Stimulated activated naive CD8-positive, alpha-beta T cell treated with anti-CD3 and anti-CD28 coated beads, Interleukin-15, Interleukin-2, amounts not matched to agents 100 U/mL and 50 U/mL, for 24 hours (primary cell): ENCODE measurements at places on chromosomes 11 and 22.

DNA sequence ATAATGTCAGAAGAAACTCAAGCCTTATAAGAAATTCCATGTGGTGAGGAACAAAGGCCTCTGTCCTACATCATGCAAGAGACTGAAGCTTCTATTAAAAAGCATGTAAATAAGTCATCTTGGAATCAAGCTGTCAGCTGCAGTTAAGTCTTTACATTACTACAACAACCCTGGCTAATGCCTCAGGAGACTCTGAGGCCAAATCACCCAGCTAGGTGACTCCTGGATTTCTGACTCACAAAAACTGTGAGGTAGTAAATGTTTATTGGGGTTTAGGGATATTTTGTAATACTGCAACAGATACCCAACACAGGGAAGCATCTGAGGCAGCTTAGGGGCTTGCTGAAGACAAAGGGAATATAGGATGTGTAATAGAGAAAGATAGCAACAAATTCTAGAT is 89.6 kb downstream of the C11orf87 start:
- no peak for DNase-seq

DNA sequence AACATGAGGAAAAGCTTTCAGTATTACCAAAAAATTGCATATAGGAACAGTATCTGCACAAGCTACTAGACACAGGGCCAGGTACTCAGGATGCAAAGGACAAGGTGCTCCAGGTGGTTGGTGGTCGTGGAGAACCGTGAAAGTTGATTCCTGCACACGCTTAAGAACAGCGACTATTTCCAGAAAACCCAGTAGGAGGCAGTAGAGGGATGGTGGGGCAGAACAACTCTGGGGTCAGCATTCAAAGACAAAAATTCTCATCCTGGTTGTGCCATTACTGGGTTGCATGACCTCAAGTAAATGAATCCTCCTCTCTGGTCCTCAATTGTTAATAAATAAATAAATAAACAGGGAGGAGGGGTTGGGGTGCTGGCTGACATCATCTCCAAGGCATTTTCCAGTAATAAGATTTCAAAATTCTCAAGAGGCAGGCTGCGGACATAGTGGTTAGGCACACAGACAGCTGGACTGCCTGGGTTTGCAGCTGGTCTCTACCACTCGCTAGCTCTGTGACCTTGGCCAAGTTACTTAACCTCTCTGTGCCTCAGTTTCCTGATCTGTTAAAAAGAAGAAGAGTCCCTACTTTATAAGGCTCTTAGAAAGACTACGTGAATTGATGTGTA is 89.6 kb downstream of the ISX start:
- no peak for DNase-seq

DNA sequence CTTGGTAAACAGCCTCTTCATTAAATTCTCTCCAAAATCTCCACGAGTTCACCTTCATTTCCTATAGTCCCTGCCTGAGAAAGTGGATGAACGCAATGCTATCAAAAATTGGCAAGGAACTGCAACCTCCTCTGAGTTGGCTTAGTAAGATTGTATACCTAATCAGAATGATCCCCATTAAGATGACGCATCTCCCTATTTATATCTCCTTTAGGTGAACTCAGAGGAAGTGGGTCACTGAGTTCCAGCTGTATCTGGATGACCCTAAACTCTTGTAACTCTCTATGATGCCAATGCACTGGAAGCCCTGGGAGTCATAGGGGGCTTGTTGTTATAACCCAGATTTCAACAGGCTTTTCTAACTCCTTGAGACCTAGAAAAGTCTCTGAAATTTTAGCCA is 48.2 kb downstream of the OR10A6 start:
- DNase-seq = no peak

DNA sequence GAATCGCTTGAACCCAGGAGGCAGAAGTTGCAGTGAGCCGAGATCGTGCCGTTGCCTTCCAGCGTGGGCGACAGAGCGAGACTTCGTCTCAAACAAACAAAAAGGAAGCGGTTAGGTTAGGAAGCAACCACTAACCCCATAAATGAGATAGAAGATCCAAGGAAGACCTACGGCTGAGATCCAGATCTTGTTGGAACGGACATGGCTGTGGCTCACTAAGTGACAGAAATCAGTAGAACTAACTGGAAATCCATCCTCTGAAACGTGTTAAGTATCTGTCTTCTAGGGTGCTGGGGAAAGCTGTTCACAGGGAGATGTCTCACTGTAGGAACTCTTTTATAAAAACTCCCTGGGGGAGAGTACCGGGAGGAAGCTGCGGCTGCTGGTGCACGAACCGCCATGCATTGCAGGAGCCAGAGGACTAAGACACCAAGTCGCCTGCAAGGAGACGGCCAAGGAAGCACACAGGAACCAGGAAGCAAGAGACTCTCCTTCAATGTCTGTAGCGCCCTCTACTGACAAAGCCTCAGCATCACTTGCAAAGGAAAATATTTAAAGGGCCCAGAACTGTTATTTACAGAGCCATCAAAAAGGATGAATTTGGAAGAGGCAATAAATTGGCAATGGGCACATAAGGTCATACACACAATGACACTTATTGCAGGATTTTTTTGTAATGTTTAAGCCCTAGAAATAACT is 16.9 kb upstream of the SPTY2D1 start:
- peak; percentile 49 for DNase-seq

GRCh38 chr11:65089621-65090020 is 5.6 kb downstream of the ZFPL1 start:
- no peak for DNase-seq

- no peak for DNase-seq
These were observed 5.9 kb upstream of the ALKBH3 start for GRCh38 chr11:43874738-43875137.

DNA sequence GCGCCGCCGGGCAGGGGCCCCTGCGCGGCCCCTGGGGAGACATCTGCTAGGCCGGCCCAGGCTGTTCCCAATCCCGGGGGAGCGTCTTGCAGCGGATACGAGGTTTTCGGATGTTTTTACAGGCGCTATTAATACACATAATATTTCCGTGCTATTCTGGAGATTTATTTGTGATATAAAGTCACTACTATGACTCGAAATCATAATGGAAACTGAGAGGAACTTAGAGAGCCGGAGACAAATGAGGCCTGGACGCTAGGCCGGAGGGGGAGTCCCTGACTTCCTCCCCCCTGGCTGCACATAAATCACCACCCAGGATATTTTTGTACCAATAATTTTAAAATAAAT is 91.7 kb upstream of the ANO1 start:
- no peak for DNase-seq

- DNase-seq = no peak
These were observed 9.1 kb upstream of the P4HA3 start for GRCh38 chr11:74320538-74320937.

DNA sequence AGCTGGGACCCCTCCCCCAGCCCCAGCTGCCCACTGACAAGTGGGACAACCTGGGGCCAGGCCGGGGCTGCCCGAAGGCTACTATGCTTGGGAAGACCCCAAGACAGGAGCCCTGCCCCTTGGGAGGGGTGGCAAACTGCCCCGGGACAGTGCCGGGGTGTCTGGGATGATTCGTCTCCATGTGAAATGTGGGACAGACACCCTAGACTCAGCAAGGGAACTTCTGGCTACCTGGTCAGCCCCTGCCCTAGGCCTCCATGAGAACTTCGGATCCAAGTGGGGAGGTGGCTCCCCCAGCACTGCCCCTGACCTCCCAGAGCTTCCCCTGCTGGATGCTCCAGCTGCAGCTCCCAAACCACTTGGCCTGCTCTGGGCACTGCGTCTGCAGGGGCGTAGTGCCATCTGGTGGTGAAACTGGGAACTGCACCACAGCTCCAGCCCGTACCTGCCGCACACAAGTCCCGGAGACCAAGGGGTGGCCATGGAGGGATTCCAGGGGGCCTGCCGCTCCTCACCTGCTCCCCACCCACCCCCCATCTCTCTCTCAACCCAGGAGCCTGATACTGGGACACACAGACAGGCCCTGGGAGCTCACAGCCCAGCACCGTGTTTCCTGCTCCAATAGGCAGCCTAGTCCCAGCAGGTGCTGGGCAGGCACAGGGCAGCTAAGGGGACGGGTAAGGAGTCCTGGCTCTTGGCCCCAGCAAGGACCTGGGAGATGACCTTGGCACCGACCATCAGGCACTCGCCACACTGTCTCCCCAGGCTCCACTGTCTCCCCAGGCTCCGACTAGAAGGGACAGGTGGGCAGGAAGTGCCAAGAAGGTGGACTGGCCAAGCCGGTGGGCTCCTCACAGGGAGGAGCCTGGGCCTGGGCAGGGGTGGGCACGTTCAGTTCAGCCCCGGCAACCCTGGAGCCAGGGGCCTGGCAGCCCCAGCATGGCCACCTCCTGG is 194.1 kb downstream of the IGLL1 start:
- peak; percentile 87 for DNase-seq

DNA sequence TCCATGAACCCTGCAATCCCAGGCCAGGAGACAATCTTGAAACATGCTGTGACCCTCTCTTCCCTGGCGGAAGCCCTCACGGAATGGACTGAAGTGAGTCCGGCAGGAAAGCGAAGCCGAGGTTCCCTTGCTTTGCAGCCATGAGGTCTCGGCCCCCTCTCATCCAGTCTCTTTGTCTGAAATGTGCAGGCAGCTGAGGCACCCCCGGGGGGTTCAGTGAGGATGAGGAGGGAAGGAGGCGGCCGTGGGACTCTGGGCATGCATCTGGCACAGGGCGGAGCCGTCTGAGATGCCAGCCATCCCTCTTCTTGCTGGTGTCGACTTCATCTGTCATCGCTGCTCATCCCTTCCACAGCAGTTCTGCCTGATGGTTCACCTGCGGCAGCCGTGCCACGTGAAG is 1485.7 kb downstream of the BRD1 start:
- DNase-seq = no peak

DNA sequence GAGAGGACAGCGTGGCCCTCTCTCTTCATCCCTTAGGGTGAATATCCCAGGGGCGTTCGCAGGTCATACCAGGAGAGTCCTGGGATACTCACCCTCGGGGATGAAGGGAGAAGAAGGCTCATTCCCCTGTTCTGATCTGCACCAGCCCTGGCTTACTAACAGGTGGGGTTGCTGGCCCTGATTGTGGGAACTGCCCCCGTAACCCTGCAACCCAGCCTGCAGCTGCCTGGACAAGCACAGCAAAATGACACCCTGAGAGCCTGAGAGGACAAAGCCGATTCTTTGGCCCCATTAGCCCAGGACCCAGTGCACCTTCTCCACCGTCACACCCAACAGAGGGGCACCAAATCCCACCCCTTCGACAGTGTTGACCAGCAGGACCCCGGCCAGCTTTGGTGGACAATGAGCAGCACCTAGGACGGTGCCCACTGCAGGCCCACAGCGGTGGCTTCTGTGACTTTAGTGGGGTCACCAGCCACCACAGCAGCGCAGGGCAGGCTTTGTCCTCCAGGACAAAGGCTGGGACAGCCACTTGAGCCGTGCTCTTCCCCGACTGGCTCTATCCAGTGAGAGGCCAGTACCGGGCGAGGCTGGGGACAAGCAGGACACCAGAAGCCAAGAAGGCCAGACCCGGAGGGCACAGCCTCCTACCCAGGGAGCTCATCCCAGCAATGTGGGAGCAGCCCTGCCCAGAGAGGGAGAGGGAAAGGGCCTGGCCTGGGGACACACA is 98.5 kb upstream of the RTL6 start:
- DNase-seq = no peak

GRCh38 chr22:25485626-25486545 is 78.6 kb upstream of the GRK3 start:
- DNase-seq = peak; percentile 59

- no peak for DNase-seq
These were observed 589.6 kb downstream of the TBC1D22A start for GRCh38 chr22:47351836-47352579.

- no peak for DNase-seq
These were observed 55.3 kb downstream of the ETS1 start for GRCh38 chr11:128532016-128532571.

GRCh38 chr11:12901272-12901671 is 107.8 kb upstream of the RASSF10 start:
- no peak for DNase-seq

GRCh38 chr11:33769542-33769941 is 4.8 kb downstream of the FBXO3 start:
- no peak for DNase-seq

DNA sequence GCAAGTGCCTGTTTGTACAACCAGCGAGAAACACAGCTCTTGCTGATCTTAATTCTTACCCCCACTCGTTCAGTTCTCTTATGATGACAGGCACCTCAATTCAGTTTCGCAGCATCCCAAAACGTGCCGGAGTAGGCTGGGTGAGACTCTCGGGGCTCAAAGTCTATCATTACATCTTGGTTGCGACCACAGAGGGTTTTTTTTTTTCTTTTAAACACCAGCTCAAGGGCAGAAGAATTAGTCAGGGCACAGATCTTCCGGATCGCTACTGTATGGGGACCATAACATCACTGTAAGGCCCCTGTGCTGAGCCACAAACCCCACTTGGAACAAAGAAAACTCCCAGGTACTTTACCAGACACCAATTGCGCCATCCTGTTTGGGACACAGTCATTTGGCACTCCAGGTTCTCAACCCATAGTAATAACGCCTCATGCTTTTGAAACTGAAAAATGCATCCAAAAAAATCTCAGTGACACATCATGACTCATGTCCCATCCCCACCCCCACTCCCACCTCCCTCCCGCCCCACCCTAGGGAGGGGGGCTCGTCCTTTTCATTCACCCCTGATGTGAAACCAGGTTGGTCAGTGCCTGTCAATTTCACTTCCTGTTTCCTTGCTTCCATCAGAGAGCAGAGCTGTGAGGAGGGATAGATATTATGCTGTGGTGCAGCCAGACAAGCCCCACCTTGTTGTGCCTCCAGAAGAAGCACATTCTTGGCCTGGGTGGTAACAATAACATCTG is 41.0 kb upstream of the CD5 start:
- peak; percentile 86 for DNase-seq

DNA sequence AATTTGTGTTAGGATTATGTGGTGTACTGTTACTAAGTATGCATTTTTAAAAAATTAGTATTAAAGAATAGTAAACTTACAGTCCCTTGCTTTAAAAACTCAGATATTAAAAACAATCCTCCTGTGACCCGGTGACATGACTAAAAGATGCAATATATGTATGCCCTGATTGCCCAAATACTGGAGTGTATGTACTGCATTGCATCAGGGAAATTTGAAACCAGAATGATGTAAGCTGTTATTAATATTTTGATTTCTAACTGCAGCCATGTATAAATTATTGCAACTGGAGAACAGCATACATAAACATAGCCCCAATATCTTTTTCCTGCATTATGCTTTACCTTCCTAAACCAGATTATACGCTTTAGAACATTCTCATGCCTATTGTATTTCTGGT is 3.7 kb upstream of the HSPA8 start:
- DNase-seq = no peak
